ENCODE measurements at places on chromosomes 7 and 10.
A peak's percentile ranks its signal among the peaks of the same experiment; 100 is the strongest.

DNA sequence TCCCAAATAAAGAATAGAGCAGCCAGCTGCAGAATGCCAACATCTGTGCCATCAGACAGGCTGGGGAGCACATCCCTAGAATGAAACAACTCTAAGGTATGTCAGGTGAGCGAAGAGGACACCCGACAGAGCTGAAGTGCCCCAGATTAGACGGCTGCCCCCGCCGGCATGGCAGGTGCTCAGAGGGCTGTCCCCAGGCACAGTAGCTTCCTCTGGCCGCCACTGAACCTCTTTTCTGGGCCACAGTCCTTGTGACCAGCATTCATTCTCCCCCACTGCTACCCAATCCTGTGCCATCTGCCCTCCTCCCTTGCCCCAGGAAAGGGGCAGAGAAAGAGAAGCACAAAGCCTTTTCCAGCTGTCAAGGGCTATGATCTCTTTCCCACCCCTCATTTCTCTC, 41.7 kb downstream of the RGS10 start:
- DNase-seq, result no peak

- no peak for DNase-seq
Observed at GRCh38 chr10:71513936-71514335, 117.2 kb downstream of the CDH23 start.

DNA sequence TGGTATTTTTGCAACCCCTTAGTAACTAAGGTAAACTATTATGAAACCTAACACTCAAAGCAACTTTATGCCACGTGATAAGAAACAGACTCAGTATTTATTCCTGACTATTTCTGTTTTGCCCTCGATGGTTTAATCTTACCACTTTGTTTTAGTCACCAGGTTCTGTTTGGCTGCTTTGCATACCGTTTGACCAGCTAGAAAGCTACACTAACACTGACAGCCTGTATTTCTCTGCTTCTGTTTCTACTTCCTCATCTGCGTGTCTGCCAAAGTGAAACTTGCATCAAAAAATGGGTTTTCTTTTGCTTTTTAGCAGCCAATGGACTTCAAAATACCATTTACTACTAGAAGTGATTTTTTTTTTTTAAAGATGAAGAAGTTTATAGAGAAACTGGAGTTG, 802.5 kb downstream of the GRM8 start:
- DNase-seq, result no peak

GRCh38 chr7:8051373-8051772, 82.8 kb downstream of the GLCCI1 start:
- no peak for DNase-seq

GRCh38 chr10:57973451-57973850, 294.2 kb downstream of the IPMK start:
- DNase-seq, result no peak

DNA sequence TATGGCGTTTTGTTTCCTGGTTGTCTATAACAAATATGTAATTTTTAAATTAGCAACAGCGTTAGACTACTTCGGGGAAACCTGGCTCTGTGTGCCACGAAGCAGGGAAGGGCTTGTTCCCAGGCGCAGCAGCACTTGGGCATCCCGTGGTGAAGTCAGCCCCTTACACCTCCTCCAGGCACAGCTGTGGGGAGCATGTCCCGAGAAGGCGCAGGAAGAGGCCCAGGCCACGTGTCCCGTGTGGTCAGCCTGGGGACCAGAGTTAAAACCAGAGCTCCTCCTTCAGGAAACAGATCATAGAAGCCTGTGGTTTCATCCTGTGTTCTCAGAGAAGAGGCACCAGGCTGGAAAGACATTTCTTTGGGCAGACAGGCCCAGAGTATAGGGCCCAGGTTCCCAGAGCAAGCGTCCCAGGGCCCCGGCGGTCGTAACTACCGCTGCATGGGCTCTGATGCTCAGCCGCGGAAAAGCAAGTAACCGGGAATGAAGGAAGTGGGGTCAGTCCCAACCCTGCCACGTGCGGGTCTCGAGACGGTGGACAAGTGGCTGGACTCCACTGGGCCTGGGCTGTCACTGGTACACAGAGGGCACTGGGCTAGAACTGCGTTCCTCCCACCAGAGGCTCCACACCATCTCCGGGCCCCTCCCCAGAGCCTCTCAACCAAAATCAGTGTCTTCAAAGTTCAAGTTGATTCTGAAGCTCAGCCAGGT, 7.1 kb downstream of the NUDT1 start:
- DNase-seq, result peak; percentile 91
